ENCODE measurements at places on chromosomes 5 and 9. TPM values are rescaled to one million over a fixed set of nuclear protein-coding genes. Genes with fewer than 3 reads are reported as not detected.

GRCh38 chr5:178212241-178213002 lies 8.1 kb downstream of the HNRNPAB start:
- no peaks in the 10 kb centered on the region for H3K27me3 ChIP-seq
- no peak for DNase-seq
- peaks cover 86% of the 10 kb centered on the region for H3K4me1 ChIP-seq
- H3K27ac ChIP-seq = peak overlapping the region; percentile 82
- H3K36me3 ChIP-seq = peaks cover 94% of the 10 kb centered on the region

GRCh38 chr9:115088860-115089259 lies 29.1 kb downstream of the TNC start:
- no peaks in the 10 kb centered on the region for H3K4me1 ChIP-seq
- H3K27me3 ChIP-seq = no peaks in the 10 kb centered on the region
- H3K4me3 ChIP-seq = no peak overlapping the region
- H3K36me3 ChIP-seq = peaks cover 5% of the 10 kb centered on the region

- peaks cover 3% of the 10 kb centered on the region for H3K27me3 ChIP-seq
- H3K4me3 ChIP-seq = no peak overlapping the region
- H3K36me3 ChIP-seq = no peaks in the 10 kb centered on the region
- no peak for DNase-seq
- H3K27ac ChIP-seq = no peak overlapping the region
Observed at GRCh38 chr9:18766989-18767550, 265.9 kb downstream of the SAXO1 start.

DNA sequence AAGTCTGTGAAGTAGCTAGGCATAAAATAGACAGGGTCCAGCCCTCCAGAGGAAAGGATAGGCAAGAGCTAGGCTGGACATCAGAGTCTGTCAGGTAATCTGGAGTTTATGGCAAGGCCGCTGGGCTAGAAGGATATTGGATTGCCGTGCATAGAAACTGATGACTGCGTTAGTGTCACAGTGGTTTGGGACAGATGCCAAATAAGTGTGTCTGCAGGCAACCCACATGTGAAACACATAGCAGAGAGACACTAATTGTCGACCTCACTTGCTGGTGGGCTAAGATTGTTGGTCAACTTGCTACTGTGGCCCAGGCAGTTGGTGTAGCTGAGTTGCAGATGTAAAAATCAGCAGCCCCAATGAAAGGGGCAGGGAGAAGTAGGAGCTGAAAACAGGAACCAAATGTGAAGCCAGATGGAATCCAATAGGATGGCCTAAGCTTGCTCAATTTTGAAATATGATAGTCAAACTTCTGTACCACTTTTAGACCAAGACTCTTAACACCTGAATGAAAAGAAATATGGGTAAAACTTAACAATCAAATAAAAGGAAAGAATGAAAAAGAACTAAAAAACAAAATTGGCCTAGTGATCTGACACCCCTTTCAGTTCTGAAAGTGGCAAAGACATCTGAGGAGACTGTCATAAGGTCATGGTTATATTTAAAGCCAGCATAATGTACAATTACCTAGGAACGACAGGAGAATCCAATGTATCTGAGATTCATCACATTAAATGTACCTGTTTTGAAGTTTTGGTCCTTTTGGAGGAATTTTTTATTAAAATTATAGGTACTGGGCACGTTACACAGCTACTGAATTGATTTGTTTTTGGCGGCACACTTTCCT lies 243.3 kb upstream of the ACTBL2 start:
- H3K27me3 ChIP-seq = no peaks in the 10 kb centered on the region
- H3K4me1 ChIP-seq = no peaks in the 10 kb centered on the region
- no peak for DNase-seq
- H3K27ac ChIP-seq = no peak overlapping the region

DNA sequence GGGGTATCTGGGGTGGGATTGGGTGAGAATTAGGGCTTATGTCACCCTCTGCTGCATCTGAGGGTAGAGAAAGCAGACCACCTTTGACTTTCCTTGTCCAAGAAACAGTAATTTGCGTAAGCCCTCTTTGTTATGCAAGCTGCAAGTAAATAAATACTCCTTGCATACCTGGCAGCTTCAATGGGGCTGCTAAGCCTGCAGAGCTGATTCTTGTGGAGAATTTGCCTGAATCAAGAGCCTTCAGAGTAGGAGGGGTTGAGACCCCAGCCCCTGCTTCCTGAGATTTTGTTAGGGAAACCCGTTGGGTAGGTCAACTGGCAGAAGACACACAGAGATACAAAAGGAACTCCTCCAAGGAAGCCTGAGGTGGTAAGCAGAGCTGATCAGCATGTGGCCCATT lies 515.1 kb downstream of the DMAC1 start:
- H3K4me3 ChIP-seq = no peak overlapping the region
- no peak for DNase-seq
- no peaks in the 10 kb centered on the region for H3K36me3 ChIP-seq
- H3K27me3 ChIP-seq = no peaks in the 10 kb centered on the region
- no peak overlapping the region for H3K27ac ChIP-seq

- H3K27me3 ChIP-seq = peaks cover 24% of the 10 kb centered on the region
- H3K36me3 ChIP-seq = no peaks in the 10 kb centered on the region
- H3K27ac ChIP-seq = no peak overlapping the region
- H3K4me1 ChIP-seq = peaks cover 20% of the 10 kb centered on the region
- no peak overlapping the region for H3K4me3 ChIP-seq
Observed at GRCh38 chr5:107674655-107675054, 3.9 kb upstream of the EFNA5 start.

- no peaks in the 10 kb centered on the region for H3K27me3 ChIP-seq
- H3K4me1 ChIP-seq = no peaks in the 10 kb centered on the region
- H3K4me3 ChIP-seq = no peak overlapping the region
- peaks cover 33% of the 10 kb centered on the region for H3K36me3 ChIP-seq
Observed at GRCh38 chr5:55333811-55334210, 26.0 kb downstream of the MTREX start.

- H3K36me3 ChIP-seq = no peaks in the 10 kb centered on the region
- H3K4me1 ChIP-seq = no peaks in the 10 kb centered on the region
- no peak for DNase-seq
- H3K27ac ChIP-seq = no peak overlapping the region
Observed at GRCh38 chr5:148070621-148071020, 6.8 kb downstream of the SPINK5 start.

GRCh38 chr5:112640546-112640945 lies 97.1 kb upstream of the APC start:
- no peak overlapping the region for H3K27ac ChIP-seq
- no peak overlapping the region for H3K4me3 ChIP-seq
- DNase-seq = no peak

MARVELD2 gene
- 42.0 TPM for polyA plus RNA-seq

LCN12 gene
- 121 TPM for polyA plus RNA-seq

AFAP1L1 gene
- 9.6 TPM for polyA plus RNA-seq

Data from large intestine (tissue), 12 donors.